Activated CD4-positive, alpha-beta memory T cell treated with anti-CD3 and anti-CD28 coated beads, Interleukin-2, amount 10 ng/mL, durations not matched to agents 7 days and 5 days (primary cell): ENCODE measurements at places on chromosomes 2 and 18. TPM values are rescaled to one million over a fixed set of nuclear protein-coding genes. Genes with fewer than 3 reads are reported as not detected.

The SCYGR1 gene
- total RNA-seq = not detected

The HRH4 gene
- 0.65 TPM for total RNA-seq

The C2orf92 gene
- total RNA-seq = 9.8 TPM

The ELAC1 gene
- 7.3 TPM for total RNA-seq
